ENCODE measurements at places on chromosomes 5 and 9.
A peak's percentile ranks its signal among the peaks of the same experiment; 100 is the strongest.

DNA sequence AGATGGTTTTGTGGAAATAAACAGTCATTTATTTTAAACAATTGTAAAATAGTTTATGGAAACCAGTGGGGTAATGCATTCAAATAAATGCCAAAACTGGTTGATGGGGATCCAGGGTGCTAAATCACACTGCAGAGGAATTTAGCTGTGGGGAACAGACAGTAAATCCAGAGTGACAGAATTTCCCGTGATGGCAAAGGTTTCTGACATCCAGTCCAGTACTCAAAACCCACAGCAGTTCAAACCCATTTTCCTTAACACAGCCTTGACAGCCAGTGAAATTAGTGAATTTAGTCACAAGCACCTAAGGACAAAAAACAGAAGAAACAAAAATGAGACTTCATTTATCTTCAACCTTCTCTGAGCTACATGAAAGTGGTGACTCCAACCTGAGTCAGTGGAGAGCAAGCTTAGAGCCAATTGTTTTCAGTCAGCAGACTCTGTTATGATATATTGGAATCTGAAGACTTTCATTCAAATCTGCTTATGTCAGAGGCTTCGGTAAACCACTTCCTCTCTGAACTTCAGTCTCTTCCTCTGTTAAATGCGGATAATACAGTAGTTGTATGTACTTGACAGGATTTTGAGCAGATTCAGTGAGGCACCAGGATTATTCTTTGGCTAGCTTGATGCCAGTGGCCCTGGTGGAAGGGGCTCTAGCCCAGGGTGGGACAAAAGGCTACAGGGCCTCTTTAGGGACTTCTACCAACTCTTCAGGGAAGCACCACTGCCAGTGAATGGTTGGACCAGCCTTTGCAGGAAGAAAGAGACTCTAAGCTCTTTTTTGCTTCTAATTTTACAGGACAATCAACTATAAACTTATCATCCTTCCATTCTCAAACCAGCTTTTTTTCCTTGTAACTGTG lies 185.3 kb downstream of the MAPKAP1 start:
- DNase-seq: no peak

DNA sequence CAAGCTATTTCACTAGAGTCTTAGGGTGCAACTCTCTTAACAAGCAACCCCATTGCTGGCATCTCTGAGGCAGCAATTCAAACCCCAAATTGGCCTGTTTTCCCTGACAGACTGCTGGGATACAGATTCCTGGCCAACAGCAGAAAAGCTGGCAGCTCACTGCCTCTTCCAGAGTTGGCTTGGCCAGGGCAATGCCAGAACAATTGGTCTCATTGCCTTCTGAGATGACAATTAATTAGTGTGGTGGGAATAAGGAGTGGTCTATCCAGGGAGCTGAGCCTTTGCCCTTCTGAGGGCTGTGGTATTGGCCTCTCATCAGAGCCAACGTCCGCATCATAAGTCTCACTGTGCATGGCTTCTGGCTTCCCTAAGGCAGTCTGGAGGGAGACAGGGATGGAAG lies 183.2 kb downstream of the GNAQ start:
- DNase-seq: no peak

DNA sequence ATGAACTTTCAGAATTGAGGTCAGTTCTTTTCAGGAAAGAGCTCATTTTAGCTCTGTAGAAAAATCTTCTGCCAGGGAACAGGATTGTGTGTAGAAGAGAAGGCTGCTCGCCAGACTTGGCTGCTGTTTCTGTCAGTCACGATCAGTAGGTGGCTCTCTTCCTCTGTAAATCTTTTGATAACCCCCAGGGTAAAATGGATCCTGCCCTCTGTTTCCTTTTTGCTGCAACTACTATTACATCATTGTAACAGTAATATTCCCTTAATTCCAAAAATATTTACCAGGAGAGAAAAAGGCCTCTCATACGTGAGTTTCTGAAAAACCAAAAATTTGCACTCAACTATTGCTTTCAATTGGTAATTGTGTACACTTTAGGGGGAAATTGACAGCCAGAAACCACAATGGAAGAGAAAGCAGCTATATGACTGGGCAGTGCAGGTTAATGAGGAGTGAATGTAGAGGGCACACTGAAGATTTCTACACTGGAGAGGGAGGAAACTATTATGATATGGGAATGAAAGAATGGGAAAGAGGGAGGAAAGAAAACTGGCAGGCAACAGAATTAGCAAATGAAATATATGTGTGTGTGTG lies 12.3 kb downstream of the IFNA21 start:
- no peak for DNase-seq

- DNase-seq: peak; percentile 78
These were observed 33.1 kb downstream of the DAB2IP start for GRCh38 chr9:121684381-121685145.

- no peak for DNase-seq
These were observed 155.0 kb downstream of the PBX3 start for GRCh38 chr9:125902214-125902613.

Measured in spleen (tissue), 13 donors.